Left lung (tissue), 14 donors: ENCODE measurements at places on chromosomes 4 and X. TPM values are rescaled to one million over a fixed set of nuclear protein-coding genes. Genes with fewer than 3 reads are reported as not detected.

GRCh38 chr4:174604198-174604597 is 81.9 kb upstream of the HPGD start:
- no peak for DNase-seq

DNA sequence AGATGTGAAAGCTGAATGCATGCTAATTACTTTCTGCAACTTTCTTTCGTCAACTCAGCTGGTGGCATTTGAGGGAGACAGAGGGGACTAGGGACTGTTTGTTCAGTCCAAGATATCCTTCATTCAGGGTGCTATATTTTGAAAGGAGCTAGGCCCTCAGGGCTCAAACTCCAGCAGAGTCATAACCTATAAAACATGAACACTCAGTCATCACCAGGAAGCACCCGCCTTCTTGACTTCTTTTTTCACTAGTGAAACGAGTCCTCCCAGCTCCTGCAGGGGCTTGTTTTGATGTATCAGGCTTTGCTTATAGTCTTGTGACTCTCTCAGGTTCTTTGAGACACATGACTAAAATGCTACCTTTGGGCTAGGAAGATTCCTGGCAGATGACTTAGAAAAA is 230.6 kb downstream of the PCDH7 start:
- no peak for DNase-seq

DNA sequence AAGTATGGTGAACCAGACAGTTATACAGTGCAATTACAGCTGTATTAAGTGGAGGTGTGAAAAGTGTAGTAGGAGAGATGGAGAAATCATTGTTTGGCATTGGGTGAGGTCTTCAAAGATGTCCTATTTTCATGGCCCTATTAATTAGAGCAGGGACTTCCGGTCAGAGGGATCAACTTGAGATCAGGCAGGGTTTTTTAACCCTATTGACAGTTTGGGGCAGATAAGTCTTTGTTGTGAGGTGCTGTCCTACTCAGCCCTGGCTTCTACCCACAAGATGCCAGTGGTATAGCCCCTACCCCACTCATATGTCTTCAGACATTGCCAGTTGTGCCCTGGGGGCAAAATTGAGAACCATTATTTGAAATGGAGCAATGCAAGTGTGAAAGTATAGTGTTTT is 9.9 kb downstream of the USP9X start:
- DNase-seq: no peak

GRCh38 chr4:157048248-157048647 is 27.7 kb upstream of the GLRB start:
- DNase-seq: peak; percentile 76

DNA sequence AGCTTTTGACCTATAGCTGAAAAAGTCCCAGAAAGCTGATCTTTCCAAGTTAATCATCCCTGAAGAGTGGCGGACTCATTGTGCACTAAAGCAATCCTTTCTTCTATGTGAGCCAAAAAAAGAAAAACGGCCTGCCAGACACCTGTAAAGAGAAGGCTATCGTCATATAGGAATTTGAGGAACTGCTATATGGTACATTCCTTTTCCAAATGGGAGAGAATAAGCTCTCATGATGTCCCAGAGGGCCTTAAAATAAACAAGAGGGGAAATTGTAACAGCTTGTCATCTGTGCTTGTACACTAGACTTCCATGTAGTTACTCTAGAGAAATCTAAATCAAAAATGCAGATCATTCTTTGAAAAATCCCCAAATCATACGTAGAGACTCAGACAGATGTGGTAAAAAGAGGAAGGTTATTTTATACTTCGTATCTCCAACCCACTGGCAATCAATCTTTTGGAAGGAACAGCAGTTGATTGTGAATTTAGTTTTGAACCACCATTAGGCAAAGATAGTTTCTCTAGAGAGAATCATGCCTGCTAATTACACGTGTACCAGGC is 26.1 kb downstream of the GPR174 start:
- DNase-seq: no peak

CFAP299 gene
- 2.2 TPM for polyA plus RNA-seq

SLC7A11 gene
- 0.92 TPM for polyA plus RNA-seq
